ENCODE measurements at places on chromosomes 2 and 18.

- no peak for DNase-seq
Measured at GRCh38 chr2:203438528-203438927, 96.6 kb downstream of the RAPH1 start.

DNA sequence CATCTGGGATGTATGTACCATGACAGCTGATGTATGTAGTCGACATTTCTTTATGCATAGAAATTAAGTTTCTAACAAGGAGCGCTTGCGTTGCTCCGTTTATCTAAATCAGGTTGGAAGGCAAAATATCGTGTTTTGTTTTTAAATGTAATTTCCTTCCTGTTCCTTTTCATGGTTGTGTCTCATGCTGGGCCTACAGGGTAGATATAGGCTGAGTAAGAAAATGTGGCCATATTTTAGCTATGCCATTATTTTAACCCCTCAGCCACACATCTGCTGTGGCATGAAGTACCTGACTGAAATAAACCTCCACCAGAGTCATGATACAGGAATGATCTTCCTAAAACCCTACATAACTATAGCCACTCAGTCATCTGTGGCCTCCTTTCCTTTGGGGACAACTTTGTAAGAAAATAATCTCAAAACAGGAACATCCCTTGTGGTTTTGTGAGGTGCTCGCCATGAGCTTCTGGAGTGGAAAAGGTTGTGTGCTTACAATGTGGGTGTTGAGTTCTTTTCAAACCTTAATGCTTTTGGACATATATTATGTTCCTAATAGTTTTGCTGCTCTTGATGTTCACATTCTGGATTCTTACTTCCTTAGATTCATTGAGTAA lies 214.3 kb downstream of the FAM210A start:
- no peak for DNase-seq

- DNase-seq, result peak; percentile 37
Measured at GRCh38 chr2:70340761-70341476, 39.1 kb upstream of the FAM136A start.

DNA sequence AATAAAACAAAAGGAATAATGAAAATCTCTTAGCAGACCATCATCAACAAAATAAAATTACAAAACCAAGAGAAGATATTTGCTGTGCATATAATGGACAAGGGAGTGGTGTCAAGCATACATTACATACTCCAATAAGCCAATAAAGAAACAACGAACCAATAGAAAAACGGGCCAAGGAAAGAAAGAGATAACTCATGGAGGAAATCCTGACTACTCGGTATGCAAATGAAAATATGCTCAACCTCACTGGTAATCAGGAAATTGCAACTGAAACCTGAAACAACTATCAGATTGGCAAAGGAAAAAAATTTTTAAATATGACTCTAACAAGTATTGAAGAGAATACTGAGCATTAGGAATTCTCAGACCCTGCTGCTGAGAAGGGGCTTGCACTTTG lies 84.7 kb downstream of the BCL2 start:
- DNase-seq, result no peak

DNA sequence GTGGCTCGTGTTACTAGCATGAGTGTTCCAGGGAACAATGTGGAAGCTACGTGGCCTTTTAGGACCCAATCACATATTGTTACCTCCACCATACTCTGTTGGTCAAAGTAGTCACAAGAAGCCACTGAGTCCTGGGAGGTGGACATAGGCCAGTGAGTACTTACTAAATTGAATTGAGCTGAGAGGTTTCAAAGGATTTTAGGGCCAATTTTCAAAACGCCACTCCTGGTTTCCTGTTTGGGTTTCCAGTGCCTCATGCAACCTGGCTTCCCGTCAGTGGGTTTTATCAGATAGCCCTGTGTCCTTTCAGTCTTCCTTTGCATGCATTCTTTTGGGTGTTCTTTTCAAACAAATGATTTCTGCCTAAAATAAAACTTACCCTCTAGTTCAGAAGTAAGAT lies 56.3 kb downstream of the FBLN7 start:
- DNase-seq, result no peak

- peak; percentile 45 for DNase-seq
Measured at GRCh38 chr2:164785457-164785856, 56.2 kb downstream of the COBLL1 start.

- DNase-seq, result no peak
Measured at GRCh38 chr2:104595576-104595975, 258.3 kb upstream of the POU3F3 start.
